Astrocyte (in vitro differentiated cells and primary cell): ENCODE measurements at places on chromosomes 1 and 21. TPM values are rescaled to one million over a fixed set of nuclear protein-coding genes. Genes with fewer than 3 reads are reported as not detected.

Gene EFHD2
- total RNA-seq, result 26.0 and 27.2 TPM in 2 replicates

Gene TTC39A
- total RNA-seq, result 0.67 and 1.4 TPM in 2 replicates

Gene MAP3K7CL
- 67.3 and 75.2 TPM in 2 replicates for total RNA-seq

Gene SLC45A3
- total RNA-seq, result 6.8 and 7.1 TPM in 2 replicates

- no peak overlapping the region for H3K27ac ChIP-seq
- peaks cover 7% of the 10 kb centered on the region for H3K4me1 ChIP-seq
- H3K27me3 ChIP-seq, result no peaks in the 10 kb centered on the region
- H3K4me3 ChIP-seq, result no peak overlapping the region
- H3K36me3 ChIP-seq, result no peaks in the 10 kb centered on the region
- DNase-seq, result no peak
These were observed 30.1 kb downstream of the LRRC8D start for GRCh38 chr1:89850844-89851415.

DNA sequence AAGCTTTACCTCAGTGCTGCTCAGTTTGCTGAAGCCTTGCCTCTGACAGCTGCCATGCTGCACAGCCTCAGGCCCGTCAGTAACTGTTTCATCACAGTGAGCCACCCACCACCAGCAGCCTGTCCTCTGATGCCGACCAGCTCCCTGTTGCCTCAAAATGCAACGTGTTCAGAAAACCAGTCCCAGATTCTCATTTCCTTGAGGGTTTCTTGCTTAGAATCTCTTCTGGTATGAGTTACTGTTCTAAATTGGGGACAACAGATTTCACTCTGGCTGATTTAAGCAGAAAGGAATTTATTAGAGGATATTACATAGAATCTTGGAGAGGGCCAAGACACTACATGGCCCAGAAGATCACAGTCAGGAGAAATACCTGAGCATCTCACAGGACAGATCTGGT, 11.0 kb downstream of the UBL4B start:
- H3K27me3 ChIP-seq, result peaks cover 5% of the 10 kb centered on the region
- H3K36me3 ChIP-seq, result no peaks in the 10 kb centered on the region
- H3K27ac ChIP-seq, result no peak overlapping the region
- DNase-seq, result no peak

DNA sequence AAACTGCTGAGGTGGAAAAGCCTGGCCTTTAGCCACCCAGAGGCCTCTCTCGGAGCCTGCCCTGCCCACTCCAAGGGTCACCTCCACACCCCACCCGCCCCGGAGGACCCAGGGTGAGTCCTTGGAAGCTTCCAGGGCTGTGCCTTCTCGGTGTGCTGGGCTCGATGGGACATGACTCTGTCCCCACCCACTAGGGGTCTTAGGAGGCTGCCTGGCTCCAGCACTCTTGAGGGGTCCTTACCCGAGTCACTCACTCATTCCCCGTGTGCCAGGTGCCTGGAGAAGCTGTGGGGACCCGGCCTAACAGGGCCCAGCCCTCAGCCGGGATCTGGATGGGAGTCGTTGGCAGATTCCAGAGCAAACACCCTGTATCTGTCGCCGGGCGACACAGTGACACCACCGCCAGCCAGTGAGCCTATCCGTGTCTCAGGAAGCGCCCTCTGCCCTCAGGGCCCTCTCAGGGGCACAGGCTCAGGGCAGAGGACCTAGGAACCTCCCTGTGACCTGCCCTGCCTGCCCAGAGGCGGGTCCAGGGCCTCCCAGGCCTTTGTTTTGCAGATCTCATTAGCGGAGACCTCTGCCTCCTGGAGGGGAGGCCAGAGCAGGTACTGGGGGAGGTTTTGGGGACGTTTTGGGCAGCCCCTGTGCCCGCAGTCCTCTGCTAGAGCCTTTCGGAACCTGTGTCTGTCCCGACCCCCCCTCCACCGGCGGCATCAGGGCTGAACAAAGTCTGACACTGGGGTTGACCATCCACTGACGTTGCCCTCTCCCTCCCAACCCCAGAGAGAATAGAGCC, 3.1 kb upstream of the PRKCZ start:
- H3K4me1 ChIP-seq, result no peaks in the 10 kb centered on the region
- no peak overlapping the region for H3K27ac ChIP-seq
- H3K27me3 ChIP-seq, result peaks cover 30% of the 10 kb centered on the region

Gene IGSF9
- 0.89 and 2.1 TPM in 2 replicates for total RNA-seq

Gene FNDC7
- total RNA-seq, result 0.20 TPM in 1 of 2 replicates, not detected in the other

Gene VHLL
- 0.34 TPM in 1 of 2 replicates, not detected in the other for total RNA-seq

GRCh38 chr1:218967836-218968235, 205.8 kb upstream of the LYPLAL1 start:
- H3K36me3 ChIP-seq, result no peaks in the 10 kb centered on the region
- no peak overlapping the region for H3K4me3 ChIP-seq
- H3K4me1 ChIP-seq, result no peaks in the 10 kb centered on the region
- no peak overlapping the region for H3K27ac ChIP-seq
- H3K27me3 ChIP-seq, result no peaks in the 10 kb centered on the region

Gene UBL4B
- total RNA-seq, result not detected in 2 replicates

DNA sequence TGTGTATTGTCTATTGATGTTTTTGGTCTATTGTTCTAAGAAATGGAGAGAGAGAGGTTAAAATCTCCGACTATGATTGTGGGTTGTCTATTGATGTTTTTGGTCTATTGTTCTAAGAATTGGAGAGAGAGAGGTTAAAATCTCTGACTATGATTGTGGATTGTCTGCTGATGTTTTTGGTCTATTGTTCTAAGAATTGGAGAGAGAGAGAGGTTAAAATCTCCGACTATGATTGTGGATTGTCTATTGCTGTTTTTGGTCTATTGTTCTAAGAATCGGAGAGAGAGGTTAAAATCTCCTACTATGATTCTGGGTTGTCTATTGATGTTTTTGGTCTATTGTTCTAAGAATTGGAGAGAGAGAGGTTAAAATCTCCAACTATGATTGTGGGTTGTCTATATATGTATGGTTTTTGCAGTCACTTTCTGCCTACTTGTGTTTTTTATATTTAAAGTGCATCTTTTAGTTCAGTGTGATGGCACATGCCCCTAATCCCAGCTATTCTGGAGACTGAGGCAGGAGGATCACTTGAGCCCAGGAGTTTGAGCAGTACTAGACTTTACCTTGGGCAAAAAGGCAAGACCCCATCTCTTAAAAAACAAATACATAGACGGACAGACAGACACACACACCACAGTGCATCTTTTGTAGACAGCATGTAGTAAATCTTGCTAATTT, 16.2 kb downstream of the C1orf159 start:
- no peaks in the 10 kb centered on the region for H3K27me3 ChIP-seq
- no peak overlapping the region for H3K27ac ChIP-seq
- no peaks in the 10 kb centered on the region for H3K36me3 ChIP-seq
- H3K4me1 ChIP-seq, result no peaks in the 10 kb centered on the region

- no peaks in the 10 kb centered on the region for H3K4me1 ChIP-seq
- no peaks in the 10 kb centered on the region for H3K27me3 ChIP-seq
- no peak overlapping the region for H3K27ac ChIP-seq
These were observed 93.0 kb upstream of the TTC34 start for GRCh38 chr1:2894381-2895041.

DNA sequence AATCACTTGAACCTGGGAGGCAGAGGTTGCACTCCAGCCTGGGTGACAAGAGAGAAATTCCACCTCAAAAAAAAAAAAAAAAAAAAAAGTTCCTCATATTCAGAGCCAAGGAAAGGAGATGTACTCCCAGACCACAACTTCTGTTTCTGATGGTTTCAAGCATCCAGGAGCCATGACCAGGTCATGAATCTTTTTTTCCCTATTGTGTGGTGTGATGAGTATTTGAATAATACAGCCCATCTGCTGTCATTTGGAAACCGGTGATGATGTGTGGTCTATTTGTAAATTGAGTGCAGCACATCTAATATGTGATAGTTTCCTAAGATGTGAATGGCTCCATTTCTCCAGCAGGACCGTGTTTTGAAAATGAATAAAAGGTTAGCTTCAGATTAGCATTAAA, 18.6 kb downstream of the PIK3CD start:
- peaks cover 12% of the 10 kb centered on the region for H3K4me1 ChIP-seq
- H3K27ac ChIP-seq, result no peak overlapping the region
- no peaks in the 10 kb centered on the region for H3K36me3 ChIP-seq
- no peak for DNase-seq
